ENCODE measurements at places on chromosomes 13 and 19.

DNA sequence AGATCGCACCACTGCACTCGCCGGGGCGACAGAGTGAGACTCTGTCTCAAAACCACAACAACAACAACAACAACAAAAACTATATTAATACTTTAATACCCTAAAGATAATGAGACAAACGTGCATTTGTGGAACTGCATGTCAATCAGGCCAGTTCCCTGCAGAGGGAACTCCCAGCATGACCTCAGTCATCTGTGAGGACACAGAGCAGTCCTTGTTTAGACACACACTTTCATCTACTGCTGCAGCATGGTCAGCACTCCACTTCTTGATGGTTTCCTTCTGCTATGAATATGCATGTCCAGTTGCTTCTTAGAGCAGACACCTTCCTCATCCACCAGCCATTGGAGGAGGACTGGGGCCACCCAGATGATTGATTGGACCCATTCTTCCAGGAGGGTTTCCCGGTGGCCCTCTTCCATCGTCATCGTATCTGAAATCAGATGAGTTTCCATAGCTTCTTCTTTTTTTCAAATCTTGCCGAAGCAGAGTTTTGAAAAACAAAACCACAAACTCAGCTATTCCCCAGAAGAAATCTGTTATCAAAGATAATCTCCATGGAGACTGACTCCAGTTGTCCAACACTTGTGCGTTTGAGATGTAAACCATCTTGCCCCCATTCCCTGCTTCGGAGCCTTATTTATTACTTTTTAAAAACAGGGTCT is 26.5 kb downstream of the ZNF607 start:
- no peak for DNase-seq

DNA sequence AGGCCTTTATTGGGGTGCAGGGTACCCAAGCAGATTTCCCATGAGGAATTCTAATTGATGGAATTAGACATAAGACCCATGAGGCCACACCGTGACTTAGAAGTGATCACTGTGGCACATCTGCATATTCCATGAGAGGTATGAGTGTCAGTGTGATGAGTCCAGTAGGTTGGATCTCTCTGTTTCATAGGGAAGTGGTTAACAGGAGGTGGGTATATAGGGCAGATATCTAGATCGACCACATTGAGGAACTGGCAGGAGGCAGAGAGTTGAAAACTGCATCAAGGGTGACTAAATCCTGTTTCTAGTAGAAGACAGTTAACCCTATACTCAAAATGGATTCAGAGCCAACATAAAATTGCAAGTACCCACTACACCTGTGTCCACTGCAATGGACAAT is 68.6 kb upstream of the MIR17HG start:
- DNase-seq: no peak

DNA sequence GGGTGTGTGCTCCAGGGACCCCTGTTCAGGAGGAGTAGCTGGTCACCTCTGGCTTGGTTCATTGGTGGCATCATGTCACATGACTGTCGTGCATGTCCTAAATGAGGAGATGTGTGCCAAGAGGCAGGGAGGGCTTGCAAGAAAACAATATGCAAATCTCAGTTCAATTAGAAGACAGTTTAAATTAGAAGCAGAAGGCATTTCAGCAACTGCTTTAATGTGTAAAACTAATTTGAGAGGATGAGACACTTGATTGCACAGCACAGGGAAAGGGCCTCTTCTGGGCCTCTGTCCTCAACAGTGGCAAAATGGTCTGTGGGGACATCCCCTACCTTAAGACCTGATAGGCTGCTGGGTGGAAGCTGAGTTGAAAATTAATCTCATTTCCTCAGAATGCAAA is 54.6 kb downstream of the SPATA13 start:
- no peak for DNase-seq

GRCh38 chr19:16428372-16429036 is 43.3 kb downstream of the EPS15L1 start:
- DNase-seq: no peak

DNA sequence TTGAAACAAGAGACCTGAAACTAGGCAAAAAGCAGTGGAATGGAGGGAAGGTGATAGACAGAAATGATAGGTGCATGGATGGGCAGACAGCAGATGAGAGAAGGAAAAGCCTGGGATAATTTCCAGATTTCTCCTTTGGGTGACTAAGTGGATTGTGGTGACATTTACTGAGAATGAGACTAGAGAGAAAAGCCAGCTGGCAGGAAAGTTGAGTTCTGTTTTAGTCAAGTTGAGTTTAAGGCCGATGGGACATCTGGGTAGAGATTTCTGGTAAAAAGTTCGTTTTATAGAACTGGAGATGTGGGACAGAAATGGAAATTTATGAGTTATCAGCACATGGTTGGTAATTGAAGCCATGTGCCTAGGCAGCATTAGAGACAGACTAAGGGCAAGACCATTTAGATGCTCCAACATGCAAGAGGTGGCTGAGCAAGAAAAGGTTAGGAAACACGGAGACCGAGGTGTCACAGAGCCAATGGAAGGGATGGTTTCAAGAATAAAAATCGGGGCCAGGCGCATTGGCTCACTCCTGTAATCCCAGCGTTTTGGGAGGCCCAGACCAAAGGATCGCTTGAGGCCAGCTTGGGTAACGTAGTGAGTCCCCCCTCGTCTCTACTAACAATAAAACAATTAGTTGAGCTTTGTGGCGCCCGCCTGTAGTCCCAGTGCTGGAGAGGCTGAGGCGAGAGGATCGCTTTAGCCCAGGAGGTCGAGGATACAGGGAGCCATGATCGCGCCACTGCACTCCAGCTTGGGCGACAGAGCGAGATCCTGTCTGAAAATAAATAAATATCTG is 9.6 kb upstream of the DGKH start:
- no peak for DNase-seq

DNA sequence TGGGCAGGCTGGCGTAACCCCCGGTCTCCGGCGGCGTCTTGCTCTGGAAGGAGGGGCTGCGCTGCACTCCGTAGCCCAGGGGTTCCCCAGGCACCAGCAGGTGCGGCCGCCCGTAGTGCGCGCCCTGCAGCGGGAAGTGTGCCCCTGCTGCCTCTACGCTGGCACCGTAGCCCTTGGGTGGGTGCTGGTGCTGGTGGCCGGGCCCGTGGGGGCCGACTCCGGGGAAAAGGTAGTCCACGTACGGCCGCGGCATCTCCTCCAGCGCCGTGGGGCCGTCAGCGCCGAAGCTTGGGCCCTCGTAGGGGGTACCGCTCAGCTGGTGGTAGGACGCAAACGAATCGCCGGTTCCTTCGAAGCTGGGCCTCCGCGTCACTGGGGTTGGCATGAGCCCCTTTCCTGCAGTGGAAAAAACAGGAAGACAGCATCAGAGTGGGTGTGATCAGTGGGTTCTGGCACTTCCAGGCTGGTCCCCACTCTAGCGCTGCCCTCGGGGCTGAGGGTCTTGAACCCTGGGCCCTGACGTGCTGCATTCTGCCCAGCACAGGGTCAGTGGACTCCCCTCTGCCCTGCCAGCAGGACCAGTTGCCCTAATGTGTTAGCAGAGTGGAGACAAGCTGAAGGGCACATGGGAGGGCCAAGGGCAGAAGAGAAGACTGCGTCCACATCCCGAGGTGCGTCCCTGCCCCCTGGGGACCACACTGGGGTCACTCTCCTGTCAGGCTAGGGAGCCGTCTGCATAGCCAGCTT is 72.3 kb downstream of the LATS2 start:
- no peak for DNase-seq

DNA sequence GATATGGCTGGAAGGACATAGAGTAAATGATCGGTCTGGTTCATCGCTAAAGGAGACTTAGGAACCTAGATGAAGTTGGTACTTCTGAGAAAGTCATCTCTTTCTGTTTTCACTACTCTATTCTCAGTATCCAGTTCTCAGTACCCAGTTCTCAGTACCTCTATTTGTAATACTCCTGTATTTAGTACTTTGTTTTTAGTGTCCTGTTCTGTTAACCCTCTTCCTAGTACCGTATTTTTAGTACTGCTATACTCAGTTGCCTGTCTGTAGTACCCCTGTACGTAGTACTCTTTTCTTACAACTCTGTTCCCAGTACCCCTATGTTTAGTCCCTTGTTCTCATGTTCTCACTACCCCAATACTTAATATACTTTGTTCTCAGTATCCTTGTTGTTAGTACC is 1.2 kb downstream of the RFXAP start:
- no peak for DNase-seq

- DNase-seq: no peak
Observed at GRCh38 chr19:13301627-13302334, 151.6 kb downstream of the IER2 start.

- no peak for DNase-seq
Observed at GRCh38 chr13:111460548-111461444, 140.4 kb downstream of the TEX29 start.

DNA sequence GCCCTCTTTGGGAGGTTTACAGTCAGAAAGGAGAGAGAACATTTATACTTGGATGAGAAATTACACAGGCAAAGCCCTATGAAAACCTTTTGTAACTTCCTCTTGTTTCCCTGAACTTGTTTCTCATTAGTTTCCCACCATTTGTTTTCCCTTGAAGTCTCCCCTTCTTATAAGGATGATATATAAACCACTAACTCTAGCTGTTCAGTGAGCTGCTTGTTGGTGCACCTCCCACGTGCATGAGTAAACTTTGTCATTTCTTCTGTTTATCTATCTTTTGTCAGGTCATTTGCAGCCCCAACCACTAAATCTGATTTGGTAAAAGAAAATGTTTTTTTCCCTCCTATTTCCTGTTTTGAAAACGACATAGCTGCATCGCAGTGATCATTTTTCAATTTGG is 919.9 kb downstream of the SLITRK1 start:
- no peak for DNase-seq

DNA sequence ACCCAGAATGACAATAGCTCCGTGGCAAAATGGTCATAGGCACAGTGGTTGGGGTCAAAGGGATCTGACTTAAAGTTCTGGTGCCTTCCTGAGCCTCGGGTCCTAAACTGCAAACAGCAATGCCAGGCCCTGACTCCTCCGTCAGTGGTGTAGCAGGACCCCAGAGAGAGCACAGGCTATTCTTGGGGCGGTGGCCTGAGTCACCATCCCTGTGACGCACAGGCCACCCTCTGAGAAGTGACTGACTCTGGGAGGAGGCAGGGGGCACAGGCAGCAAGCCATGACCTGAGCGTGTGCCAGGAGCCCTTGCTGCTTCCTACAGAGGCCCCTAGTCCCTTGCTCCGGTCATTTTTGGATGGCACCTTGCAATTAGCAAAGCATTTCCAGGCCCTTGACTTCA is 18.7 kb downstream of the PLVAP start:
- no peak for DNase-seq

- DNase-seq: no peak
Observed at GRCh38 chr13:96091164-96092117, 1.5 kb downstream of the HS6ST3 start.

DNA sequence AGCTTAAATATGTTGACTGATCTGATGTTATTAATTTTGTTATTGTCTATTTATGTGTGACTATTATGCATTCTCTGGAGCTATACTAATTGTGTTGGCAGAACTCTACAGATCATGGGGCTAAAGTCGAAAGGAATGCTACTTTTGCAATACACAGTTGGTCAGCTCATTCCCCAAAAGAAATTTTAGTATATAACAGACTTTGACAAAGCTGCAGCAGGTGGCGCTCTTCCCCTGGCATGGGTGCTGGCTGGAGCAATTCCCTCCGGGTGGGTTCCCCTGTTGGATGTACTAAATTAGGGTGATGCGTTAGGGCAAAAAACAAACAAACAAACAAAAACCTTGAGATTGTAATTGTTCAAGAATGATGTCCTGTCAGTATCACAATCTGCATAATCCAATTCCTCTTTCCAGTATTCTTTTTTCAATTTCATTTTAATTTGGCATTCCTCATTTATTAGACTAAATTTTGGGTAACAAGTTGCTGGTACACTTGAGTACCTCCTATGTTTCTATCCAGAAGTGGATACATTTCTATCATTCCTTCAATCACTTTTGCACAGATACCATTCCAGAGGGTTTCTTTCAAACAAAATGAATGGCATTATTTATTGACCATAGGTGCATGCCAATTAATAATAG is 322.8 kb upstream of the EDNRB start:
- peak; percentile 0 for DNase-seq

GRCh38 chr13:31204592-31204991 is 4.8 kb downstream of the B3GLCT start:
- peak; percentile 33 for DNase-seq

- no peak for DNase-seq
Observed at GRCh38 chr19:37333457-37333856, 37.4 kb upstream of the ZNF527 start.

DNA sequence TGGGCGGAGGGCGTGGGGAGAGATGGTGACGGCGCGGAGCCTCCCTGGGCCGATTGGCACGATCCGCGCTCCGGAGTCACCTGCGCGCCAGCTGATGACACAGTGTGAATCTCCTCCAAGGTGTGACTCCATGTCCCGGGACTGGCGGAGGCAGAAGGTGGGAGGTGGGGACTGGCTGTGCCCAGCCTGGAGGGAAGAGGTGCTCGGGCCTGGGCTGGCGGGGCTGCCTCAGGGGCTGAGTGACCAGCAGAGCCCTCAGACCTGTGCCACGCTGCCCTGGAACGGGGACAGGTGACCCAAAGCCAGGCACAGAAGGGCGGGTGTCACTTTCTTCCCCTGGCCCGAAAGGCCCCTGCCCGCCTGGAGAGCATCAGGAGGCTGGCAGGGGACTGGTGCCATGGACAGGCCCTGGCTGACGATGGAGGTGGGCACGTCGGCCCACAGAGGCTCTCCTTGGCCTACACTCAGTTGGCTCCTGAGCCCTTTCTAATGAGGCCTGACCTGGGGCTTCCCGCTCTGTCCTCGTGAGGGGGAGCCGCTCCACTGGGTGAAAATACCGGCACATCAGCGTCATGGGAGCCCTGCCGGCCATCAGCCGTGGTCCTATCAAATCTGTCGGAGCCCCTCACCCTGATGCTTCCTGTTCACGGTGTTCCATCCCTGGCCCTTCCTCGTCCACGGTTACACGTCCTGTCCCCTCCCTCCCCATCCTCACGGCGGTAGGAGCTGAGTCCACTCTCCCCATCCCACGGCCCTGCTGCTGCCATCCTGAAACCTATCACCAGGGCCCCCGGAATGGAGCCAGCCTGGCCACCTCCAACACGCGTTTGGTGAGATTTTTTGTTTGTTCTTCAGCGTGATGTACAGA is 75.6 kb downstream of the SPACA7 start:
- DNase-seq: no peak

GRCh38 chr13:21065686-21066085 is 4.3 kb upstream of the LATS2 start:
- DNase-seq: no peak

DNA sequence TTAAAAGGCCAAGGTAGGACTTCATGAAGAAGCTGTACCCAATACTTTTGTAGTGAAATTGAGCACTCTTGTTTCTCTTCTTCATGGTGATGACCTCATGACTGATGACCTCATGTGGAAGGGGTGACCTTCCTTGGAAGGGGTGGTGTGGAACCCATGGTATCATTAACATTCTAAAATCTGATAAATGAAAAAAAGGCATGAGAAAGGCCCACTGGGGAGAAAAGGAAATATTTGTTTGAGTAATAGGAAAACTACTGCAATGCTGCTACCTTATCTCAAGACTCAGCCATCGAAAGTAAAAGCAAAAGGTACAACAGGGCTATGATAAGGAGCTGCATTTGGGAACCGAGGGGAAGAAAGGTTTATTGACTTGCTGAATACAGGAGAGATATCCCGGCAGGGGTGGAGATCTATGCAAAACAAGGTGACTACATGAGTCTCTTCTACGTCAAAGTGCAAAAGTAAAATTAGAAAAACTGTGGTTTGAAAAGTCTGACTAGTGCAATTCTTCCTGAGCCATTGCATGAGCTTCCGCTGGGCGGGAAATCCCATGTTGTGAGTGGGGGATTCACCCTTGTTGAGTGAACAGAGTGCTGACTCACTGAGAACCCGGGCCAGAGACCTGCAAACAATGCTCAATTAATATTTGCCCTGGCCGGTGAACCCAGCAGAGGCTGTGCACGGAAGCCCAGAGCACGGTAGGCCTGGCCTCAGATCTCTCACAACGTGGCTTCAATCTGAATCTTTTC is 138.9 kb upstream of the RFC3 start:
- DNase-seq: peak; percentile 80

All from CD4-positive, alpha-beta T cell treated with Interleukin-4 for 4 hours (primary cell).